ENCODE measurements at places on chromosomes 16 and 17. TPM values are rescaled to one million over a fixed set of nuclear protein-coding genes. Genes with fewer than 3 reads are reported as not detected.

Gene KRTAP4-1
- total RNA-seq, result not detected

- no peaks in the 10 kb centered on the region for H3K4me1 ChIP-seq
- no peak for DNase-seq
- H3K27ac ChIP-seq, result no peak overlapping the region
These were observed 17.0 kb upstream of the WDR45B start for GRCh38 chr17:82665217-82665616.

GRCh38 chr16:68379472-68380347 is 68.6 kb downstream of the SMPD3 start:
- no peaks in the 10 kb centered on the region for H3K4me1 ChIP-seq
- H3K4me3 ChIP-seq, result no peak overlapping the region
- no peaks in the 10 kb centered on the region for H3K27me3 ChIP-seq
- DNase-seq, result no peak
- no peaks in the 10 kb centered on the region for H3K36me3 ChIP-seq
- no peak overlapping the region for H3K27ac ChIP-seq

DNA sequence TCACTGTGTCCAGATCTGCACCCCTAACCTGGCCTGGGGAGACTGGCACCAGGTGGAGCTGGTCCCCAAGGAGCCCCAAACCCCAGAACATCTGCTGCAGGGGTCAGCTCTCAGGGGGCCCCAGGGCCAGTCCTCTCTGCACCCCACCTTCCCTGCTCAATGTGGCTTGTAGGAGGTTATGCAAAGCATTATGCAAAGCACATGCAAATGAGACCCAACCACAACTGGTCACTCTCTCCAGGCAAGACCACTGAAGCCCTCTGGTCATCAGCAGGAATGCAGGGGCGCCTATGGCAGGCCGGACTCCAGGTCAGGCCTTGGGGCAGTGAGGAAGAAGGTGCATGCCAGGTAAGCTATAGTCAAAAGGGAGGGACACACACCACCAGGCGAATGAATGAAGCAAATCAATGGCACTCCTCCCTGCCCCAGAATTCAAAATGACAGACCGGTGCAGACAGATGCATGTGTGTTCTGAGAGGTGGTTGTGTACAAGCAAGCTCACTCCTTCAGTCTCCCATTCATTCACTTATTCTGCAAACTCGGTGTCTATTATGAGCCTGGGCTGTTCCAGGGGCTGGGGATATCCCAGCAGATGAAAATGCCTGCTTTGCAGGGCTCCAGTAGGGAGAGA is 48.0 kb downstream of the TMEM235 start:
- DNase-seq, result no peak
- H3K27ac ChIP-seq, result no peak overlapping the region
- H3K36me3 ChIP-seq, result no peaks in the 10 kb centered on the region
- H3K4me1 ChIP-seq, result no peaks in the 10 kb centered on the region
- no peak overlapping the region for H3K4me3 ChIP-seq
- no peaks in the 10 kb centered on the region for H3K27me3 ChIP-seq

GRCh38 chr16:75837681-75838080 is 111.4 kb upstream of the CPHXL start:
- H3K27ac ChIP-seq, result no peak overlapping the region
- H3K4me3 ChIP-seq, result no peak overlapping the region
- no peak for DNase-seq
- H3K4me1 ChIP-seq, result no peaks in the 10 kb centered on the region
